Stimulated activated CD4-positive, alpha-beta T cell treated with anti-CD3 and anti-CD28 coated beads, TNF-alpha, amount 100 ng/mL, for 4 hours (primary cell): ENCODE measurements at places on chromosomes 5 and 9.

DNA sequence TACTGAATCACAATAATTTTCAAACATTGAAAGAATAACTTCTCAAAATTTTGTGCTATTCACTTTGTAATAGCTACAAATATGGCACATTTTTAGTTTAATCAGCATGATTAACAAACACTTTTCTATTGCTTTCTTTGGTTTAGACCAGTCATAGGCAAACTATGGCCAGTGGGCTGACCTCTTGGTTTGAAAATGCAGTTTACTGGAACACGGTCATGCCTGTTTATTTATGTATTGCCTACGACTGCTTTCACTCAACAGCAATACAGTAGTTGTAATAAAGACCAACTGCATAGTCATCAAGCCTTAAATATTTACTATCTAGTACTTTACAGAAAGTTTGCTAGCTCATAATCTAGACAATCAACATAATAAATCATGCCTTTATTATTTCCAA, 810.8 kb downstream of the TLE1 start:
- no peak for DNase-seq

DNA sequence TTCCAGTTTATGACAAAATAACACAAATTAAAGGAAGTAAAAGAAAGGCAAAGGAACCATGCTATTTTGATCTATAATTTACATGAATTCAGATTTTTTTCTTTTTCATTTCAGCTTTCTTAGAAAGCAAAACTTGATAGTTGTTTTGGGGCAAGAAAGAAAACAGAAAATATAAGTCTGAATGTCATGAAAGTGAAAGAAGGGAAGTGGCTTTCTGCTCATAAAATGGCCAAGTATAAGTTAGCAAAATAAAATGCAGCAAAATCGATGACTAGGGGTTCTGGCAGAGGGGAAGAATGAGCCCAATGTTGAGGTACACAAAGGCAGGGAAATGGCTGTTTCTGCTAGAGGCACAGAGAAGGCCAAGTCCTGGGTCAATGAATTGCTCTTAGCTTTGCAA, 3.0 kb upstream of the IFNW1 start:
- no peak for DNase-seq

GRCh38 chr5:42898760-42899159, 87.1 kb upstream of the SELENOP start:
- no peak for DNase-seq

GRCh38 chr9:120876842-120877240, at the start of gene PHF19:
Gene PHF19 (minus strand): TSS chr9:120877188. CDS start chr9:120874741, 2,447 bp downstream.
- no peak for DNase-seq

- DNase-seq = no peak
These were observed 17.0 kb downstream of the IARS1 start for GRCh38 chr9:92276331-92277032.

GRCh38 chr9:115126404-115126803, 8.4 kb upstream of the TNC start:
- DNase-seq = no peak

- DNase-seq = no peak
These were observed 251.5 kb downstream of the KCTD16 start for GRCh38 chr5:144422018-144422727.

- DNase-seq = no peak
These were observed 26.9 kb upstream of the FEM1C start for GRCh38 chr5:115571441-115571878.

DNA sequence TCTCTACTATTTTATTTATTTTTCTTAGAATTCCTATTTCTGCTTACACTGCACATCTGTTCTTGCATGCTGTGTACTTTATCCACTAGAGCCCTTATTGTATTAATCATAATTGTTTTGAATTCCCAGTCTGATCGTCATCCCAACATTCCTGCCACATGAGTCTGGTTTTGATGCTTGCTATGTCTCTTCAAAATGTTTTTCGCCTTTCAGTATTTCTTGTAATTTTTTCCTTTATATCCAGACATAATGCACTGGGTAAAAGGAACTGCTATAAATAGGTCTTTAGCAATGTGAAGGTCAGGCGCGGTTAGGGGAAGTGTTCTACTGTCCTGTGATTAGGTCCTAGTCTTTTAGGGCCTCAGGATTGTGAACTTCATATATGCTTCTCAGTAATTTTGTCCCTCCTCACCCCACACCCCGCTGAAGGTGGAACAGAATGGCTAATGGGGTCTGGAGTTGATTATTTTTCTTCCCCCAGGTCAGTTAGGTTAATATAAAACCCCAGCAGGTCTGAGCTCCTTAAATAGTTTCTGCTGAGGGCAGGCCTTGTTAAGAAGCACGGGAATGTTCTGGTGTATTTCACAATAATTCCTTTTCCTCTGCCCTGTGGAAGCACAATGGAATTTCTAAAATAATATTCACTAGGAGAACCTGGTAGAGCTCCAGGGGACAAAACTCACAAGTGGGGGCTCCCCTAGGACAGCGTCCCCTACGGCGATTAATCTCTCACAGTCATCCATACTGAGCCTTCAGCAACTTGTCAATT, 146.6 kb upstream of the TUT7 start:
- no peak for DNase-seq

DNA sequence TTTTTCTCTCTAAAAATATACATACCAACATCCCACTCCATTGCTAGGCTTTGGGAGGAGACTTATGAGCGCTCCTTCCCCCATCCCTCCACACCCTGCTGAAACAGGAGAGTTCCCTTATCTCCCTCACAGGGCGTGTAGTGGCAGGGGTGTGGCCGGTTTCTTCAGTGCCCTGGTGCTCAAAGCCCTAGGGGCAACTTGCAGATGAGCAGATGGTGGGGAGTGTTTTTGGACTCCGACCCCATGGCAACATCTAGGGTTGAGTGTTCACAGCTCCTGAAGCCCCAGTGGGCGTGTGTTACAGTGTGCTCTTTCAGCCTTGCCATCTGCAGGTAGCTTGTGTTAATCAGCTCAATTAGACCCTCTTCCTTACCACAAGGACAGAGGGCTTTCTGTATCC, 409.5 kb downstream of the MAT2B start:
- DNase-seq = no peak

DNA sequence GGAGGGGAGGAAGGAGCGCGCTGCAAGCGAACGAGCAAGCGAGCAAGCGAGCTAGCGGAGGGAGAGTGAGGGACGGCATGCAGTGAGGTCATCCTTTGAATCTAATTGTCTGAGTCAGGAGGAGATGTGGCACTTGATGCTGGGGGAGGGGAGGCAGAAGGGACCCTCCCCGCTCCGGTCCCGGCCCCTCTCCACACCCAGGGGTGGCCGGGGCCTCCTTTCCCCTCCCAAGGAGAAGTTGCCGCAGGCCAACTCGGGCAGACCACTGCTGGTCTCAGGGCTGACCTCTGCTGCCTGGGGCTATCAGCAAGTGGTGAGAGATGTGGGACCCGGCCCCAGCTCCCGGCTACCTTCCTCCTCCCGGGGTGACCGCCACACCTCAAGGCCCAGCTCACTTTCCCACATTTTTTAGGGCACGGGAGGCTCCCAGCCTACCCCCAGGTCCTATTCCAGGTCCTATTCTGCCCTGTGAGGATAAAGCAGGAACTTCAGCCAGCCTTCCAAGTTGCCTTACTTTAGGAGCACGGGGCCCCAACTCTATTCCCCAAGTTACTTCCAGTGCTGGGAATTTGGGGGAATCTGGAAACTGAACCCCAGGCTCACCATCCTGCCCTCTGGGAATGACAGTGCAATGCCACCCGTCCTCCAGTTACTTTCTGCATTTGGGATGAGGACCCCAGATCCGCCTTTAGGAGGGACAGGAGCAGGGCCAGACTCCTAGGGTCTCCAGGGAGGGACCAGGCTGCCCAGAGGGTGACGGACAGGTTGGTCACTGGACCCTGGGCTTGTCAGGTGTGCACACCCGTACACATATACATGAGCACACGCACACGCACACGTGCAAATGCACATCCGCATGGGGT, 11.1 kb downstream of the CNTFR start:
- DNase-seq = no peak

- DNase-seq = no peak
These were observed 1.4 kb upstream of the ANKRD33B start for GRCh38 chr5:10562201-10563109.

DNA sequence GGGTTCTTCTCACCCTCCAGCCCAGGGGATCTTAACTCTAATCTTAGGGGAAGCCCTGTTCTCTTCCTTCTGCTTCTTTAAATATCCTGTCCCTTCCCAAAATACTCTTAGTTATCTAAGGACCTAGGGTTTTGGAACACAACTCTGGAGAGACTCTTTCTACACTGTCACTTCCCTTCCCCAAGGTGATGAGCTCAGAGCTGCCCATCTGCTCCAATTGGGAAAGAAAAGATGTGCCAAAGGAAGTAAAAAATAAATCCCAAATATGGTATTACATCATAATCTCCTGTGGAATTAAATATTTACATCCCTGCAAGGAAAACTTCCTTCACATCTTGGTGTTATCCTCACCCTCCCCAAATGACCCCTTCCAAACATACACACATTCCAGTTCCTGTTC, 291.2 kb downstream of the EPB41L4A start:
- no peak for DNase-seq

GRCh38 chr5:101080462-101081240, 177.6 kb upstream of the ST8SIA4 start:
- no peak for DNase-seq

DNA sequence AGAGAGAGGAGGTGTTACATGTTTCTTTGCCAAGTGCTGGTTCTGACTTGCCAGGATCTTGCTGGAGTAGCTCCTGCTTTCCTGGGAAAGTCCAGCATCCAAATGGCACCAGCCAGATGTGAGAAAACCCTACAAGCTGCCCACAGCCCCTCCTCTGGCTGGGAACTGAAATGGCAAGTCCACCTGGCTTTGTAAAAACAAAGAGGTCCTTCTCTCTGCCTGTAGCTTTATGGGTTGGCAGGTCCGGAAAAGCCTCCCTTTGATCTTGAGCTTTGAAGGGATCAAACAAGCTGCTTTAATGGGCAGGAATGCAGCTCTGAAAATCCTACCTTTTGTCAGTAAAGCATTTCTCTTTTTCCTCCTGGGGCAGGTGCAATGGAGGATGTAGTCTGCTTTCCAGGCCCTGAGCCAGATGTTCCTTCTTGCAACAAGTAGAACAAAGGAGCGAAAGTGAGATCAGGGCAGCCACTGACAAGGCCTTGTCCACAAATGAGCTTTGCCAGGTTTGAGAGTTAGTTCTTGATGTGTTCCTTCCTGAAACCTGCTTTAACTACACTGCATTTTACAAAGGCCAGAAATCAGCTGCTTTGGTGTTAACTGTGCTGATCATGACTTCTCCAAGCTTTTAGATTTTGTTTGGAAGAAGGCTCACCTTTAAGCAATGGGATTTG, 456.7 kb downstream of the ZNF608 start:
- DNase-seq = no peak

DNA sequence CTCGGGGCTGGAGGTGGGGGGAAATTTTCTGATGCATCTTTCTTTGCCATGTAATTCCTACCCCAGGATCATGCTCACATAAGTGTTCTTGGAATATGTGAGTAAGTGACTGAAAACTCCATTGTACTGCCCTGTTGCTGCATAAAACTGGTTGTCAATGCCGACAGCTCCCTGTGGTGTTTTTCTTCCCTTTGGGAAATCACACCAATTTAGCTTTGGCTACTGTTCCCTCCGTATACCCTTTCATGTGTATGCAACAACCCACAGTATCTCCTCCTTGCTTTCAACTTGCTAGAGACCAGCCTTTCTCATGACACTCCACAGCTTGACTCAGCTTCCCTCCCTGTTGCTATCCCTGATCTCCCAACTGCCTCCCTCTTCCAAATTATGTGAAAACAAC, 240.6 kb downstream of the TRIM32 start:
- no peak for DNase-seq

DNA sequence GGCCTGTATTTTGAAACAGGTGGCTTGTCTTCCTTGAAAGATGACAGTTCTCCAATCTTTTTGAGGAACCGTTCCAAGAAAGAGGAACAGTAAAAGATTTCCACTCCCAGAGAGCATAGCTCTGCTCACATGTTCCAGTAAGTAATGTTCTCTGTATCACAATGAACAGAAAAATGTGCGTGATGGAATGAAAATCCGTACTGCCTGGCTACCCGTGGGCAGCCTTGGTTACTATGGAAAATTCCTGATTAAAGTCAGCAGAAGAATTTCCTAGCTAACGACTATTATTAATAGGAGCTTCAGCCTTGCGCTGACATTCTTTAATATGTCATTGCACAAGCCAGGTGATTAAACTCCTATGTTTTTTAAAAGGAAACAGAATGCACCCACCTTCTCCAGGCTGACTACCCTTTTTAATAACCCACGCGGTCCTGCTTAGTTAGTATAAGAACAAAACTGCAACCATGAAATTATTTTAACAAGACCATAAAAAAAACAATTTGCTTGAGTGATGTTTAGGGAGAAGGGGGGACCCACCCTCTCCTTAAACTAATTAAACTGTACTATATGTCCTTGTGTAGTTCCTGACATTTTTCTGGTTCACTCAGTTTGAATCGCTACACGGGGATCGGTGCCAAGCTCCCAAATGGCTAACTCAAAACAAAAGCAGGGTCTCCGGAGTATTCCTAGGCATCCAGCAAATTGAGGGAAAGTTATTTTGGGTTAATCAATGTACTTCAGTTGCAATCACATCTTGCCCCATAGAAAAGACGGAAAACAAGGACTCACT, 54.8 kb upstream of the CPEB4 start:
- no peak for DNase-seq

- DNase-seq = no peak
These were observed 44.6 kb downstream of the KCNT1 start for GRCh38 chr9:135746565-135746964.

- no peak for DNase-seq
These were observed 17.7 kb downstream of the ARHGEF37 start for GRCh38 chr5:149598966-149599365.

DNA sequence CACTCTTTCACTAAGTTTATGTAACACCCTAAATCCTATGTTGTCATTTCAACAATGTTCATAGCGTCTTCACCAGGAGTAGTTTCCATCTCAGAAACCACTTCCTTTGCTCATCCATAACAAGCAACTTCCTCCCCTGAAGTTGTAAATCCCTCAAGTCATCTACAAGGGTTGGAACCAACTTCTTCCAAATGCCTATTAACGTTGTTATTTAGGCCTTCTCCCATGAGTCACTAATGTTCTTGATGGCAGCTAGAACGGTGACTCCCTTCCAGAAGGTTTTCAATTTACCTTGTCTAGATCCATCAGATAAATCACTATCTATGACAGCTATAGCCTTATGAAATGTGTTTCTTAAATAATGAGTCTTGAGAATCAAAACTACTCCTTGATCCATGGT, 73.3 kb upstream of the TARS1 start:
- no peak for DNase-seq

- no peak for DNase-seq
These were observed 763.9 kb upstream of the FAM174A start for GRCh38 chr5:99771296-99771695.

DNA sequence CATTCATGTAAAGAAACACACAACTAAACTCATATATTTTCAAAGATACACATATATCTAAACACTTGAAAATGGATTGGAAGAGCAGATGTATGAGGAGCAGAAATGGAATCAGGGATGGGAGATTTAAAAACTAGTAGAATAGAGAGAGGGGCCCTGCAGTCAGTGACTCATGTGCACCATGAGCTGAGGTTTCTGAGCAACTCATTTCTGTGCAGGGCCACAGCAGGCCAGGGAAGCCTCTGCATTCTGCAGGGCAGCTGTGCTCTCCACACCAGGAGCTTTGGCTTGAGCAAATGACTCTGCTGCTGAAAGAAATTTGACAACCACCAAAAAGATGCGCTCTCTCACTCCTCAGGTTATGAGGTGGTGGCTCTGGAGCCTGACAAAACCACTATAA, 27.1 kb downstream of the LHX6 start:
- no peak for DNase-seq

- DNase-seq = no peak
These were observed 520.6 kb downstream of the CTNND2 start for GRCh38 chr5:11383506-11384095.
